ENCODE measurements at places on chromosomes 6 and 20. TPM values are rescaled to one million over a fixed set of nuclear protein-coding genes. Genes with fewer than 3 reads are reported as not detected.

Gene ENPP4
- total RNA-seq, result 18.3 TPM

Gene BNIP5
- not detected for total RNA-seq

Gene SRXN1
- 47.6 TPM for total RNA-seq

Gene TCP1
- 159 TPM for total RNA-seq

Gene HLA-DOB
- not detected for total RNA-seq

Gene MYBL2
- total RNA-seq, result 0.78 TPM

Gene COL10A1
- total RNA-seq, result not detected

Gene DSTN
- 860 TPM for total RNA-seq

Gene COL9A1
- total RNA-seq, result 0.24 TPM

Gene LPIN3
- 18.6 TPM for total RNA-seq

Gene PPP1R14C
- 131 TPM for total RNA-seq

- no peak for DNase-seq
Observed at GRCh38 chr20:7196481-7196880, 429.0 kb downstream of the BMP2 start.

GRCh38 chr20:13788167-13788834, 3.5 kb downstream of the NDUFAF5 start:
- no peak for DNase-seq

DNA sequence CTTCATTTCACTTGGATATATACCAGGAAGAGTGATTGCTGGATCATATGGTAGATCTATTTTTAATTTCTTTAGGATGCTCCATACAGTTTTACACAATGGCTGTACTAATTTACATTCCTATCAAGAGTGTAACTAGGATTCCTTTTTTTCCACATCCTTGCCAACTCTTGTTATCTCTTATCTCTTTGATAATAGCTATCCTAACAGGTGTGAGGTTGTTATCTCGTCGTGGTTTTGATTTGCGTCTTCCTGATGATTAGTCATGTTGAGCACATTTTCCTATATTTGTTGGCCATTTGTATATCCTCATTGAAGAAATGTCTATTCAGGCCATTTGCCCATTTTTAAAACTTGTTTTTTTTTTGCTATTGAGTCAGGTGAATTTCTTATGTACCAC, 552.4 kb downstream of the RFPL4B start:
- DNase-seq, result no peak

DNA sequence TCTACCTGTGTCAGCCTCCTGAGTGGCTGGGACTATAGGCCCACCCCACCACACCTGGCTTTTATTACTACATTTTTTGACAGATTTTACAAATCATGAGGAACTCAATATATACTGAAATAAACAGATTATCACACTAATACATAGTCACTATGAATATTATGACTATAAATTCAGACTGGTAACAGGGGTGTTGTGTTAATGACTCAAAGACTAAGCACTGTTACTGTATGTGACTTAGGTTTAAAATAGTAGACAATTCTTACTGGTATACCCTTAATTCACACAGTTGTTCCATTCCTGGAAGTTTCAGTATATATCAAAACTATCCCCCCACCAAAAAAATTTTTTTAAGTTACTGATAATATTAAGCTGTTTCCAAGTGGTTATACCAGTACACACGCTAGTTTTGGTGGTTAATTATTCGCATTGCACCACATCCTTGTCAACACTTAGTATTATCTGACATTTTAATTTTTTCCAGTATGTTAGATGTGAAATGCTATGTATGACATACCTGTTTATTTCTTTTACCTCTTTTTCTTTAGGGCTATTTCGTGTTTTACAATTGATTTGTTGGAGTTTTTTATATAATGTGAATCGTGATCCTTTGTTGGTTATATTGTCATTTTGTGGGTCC, 34.4 kb upstream of the C20orf144 start:
- DNase-seq, result no peak

DNA sequence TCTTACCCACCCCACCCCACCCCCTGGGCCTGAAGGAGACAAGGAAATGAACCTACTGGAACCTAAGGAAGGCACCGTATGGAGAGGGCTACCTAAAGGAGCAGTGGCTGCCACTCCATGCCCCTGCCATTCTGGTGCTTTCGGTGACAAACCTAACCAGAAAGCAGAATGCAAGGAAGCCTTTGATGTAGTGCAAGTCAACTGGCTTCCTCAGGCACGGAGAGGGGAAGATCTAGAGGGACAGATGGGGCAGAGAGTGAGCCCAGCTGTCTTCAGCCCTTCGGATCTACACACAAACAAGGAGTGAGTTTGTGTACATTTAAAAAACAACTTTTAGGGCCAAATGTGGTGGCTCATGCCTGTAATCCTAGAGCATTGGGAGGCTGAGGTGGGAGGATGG, 39.5 kb downstream of the PPP1R16B start:
- no peak for DNase-seq

- no peak for DNase-seq
Observed at GRCh38 chr20:50309280-50309763, 118.7 kb downstream of the CEBPB start.

GRCh38 chr6:73079611-73079955, 145.7 kb downstream of the KHDC1L start:
- DNase-seq, result no peak

GRCh38 chr6:137927777-137928218, 60.7 kb downstream of the TNFAIP3 start:
- no peak for DNase-seq

GRCh38 chr6:74671558-74672025, 534.3 kb downstream of the COL12A1 start:
- DNase-seq, result no peak

DNA sequence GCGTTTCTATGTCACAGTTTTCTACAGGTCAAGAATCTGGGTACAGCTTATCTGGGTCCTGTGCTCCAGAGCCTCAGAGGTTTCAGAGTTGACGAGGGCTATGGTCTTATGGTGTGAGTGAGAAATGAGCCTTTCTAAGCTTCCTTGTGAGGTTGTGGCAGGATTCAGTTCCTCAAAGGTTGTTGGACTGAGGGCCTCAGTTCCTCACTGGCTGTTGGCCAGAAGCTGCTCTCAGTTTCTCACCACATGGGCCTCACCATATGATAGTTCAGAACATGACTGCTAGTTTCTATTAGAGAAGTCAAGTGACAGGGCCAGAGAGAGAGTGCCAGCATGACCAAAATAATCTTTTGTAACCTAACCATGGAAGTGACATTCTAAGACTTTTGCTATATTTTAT, 96.1 kb downstream of the NUS1 start:
- DNase-seq, result no peak

DNA sequence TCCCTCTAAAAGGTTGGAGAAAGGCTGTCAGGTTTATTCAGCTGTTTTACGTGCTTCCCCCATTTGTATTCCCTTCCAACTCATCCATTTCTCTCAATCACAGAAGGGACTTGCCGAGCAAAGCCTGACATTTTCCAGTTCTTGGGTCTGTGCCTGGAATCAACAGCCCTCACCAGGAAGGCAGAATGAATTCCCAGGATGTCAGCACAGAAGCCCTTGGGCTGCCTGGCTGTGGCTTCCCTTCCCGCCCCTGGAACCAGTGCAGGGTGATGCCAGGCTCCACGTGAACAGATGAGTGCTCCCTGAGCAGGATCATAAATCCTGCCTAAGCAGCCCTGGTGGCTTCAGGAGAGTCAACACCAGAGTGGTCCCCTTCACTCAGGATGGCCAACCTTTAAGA, 86.1 kb upstream of the CD83 start:
- no peak for DNase-seq

DNA sequence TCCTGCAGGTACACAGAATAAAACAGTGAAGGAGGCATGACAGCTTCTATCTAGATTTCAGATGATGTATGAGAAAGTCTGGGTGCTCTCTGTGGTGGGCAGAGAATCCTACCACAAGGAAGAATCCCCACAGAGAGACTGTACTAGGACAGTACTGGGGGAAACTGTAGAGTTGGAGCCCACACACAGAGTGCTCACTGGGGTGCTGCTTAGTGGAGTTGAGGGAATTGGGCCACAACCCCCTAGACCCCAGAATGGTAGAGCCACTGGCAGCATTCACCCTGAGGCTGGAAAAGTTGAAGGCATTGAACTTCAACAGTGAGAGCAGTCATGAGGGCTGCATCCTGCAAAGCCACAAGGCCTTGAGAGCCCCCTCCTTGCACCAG, 62.2 kb upstream of the TNFRSF21 start:
- no peak for DNase-seq

DNA sequence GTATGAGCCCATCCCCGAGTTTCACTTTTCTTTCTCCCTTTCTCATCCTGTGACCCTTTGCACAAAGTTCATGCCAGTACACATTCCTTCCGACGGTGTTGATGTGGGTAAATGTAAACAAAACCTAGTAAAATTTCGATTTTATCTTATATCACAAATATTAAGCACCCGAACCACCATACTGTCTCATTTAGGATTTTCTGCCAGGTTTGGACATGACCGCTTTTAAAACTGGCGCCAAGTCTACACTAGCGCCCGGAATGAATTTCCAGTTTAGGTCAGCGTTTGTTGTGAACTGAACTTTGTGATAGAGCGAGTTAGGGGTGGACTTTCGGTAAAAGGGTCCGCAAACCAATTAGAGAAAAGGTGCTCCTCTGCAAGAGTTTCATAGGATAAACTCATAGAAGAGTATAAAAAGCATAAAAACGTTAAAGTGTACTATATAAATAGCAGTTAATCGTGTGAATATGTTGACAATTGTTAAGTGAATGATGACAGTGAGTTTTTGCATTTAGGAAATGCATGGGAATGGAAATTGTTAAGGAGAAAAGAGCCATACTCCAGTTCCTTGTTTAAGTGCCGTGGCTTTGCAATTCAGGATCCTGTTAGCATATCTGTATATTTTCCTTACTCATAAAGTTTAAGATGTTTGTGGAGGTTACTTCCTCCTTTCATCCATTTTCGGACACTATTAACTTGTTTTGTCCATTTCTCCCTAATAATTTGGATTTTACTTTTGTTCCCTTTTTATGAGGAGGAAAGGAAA, 937 bp downstream of the AKAP7 start:
- DNase-seq, result no peak

- DNase-seq, result no peak
Observed at GRCh38 chr6:157800420-157801237, 22.4 kb upstream of the SNX9 start.

DNA sequence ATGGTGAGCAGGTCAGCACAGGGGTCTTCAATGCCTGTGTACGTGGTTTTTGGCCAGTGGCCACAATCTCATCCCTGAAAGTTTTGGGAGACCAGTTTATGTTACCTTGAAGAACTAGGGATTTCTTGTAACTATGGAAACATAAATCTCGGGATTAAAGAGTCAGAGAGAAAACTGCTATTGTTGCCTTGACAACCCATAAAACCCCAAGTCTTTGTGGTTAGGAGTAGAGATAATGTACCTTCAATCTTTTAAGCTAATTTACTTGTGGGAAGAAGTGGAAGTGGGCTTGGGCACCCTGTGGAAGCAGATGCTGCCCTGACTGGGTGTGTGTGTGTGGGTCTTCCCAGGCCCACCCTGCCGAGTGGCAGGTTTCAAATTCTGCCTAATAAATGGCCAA, 46.1 kb upstream of the ZNF831 start:
- DNase-seq, result no peak

GRCh38 chr6:91751526-91751925, 1164.7 kb upstream of the MAP3K7 start:
- DNase-seq, result no peak

DNA sequence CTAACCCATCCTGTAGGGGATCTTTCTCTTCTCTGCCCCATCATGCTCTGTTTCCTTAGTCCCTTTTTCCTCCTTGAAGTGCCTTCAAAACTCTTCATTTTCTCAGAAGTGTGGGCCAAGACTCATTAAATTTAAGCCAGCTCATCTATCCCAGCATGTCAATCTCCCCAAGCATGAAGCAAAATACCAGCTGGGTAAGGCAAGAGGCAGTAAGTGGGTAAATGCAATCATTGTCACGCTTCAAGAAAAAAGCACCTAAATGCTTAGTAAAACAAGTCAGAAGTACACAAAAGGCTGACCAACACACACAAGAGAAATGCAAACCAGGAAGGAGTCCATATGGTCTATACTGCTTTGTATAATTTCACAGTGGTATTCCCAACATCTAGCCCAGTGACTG, 61.5 kb downstream of the COL12A1 start:
- DNase-seq, result no peak

DNA sequence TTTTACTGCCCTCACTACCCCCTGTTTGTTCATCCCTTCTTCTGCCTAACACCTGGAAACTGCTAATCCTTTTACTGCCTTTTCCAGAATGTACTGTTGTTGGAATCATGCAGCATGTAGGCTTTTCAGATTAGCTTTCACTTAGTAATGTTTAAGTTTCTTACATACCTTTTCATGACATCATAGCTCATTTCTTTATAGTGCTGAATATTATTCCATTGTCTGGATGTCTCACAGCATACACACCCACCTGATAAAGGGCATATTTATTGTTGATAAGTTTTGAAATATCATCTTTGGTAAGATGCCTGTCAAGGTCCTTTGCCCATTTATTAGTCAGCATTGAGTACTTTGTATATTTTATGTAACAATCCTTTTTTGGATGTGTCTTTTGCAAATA, 588.2 kb upstream of the NRSN1 start:
- no peak for DNase-seq

GRCh38 chr20:29299811-29300578, 1957.5 kb upstream of the DEFB115 start:
- DNase-seq, result no peak

DNA sequence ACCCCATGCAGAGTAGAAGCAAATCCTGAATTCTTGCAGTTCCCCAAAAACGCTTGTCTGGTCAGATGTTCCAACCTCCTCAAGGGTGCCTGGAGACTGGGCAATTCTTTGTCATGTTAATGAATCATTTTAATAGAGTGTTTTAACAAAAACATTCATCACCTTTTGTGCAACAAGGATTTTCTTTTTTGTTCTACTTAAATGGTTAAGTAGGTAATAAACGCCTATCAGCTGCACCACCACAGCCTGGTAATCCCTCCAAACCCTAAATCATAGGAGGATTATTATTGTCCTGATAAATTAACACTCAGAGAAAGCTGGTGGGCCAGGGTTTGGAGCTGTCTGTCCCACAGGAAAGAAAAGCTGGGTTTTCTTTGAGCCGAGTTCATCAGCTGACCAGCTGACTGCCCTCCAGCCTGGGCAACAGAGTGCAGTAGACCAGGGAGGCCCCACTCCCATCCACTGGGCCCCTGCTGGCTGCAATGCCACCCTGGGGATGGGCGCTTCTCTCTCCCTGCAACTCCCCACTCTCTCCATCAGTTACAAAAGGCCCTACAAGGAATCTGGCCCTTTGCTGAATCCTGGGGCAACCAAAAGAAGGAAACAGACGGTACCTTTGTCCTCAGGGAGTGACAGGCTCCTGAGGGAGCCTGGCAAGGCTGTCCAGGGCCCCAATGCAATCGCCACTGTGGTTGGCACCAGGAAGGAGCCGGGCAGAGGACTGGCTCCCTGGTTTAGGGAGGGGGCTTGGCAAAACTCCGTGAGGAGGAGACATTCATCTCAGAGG, 23.1 kb upstream of the BMP7 start:
- no peak for DNase-seq

Measured in Right ventricle myocardium superior (tissue), 1 donor.